ENCODE measurements at places on chromosomes 2 and 18.

DNA sequence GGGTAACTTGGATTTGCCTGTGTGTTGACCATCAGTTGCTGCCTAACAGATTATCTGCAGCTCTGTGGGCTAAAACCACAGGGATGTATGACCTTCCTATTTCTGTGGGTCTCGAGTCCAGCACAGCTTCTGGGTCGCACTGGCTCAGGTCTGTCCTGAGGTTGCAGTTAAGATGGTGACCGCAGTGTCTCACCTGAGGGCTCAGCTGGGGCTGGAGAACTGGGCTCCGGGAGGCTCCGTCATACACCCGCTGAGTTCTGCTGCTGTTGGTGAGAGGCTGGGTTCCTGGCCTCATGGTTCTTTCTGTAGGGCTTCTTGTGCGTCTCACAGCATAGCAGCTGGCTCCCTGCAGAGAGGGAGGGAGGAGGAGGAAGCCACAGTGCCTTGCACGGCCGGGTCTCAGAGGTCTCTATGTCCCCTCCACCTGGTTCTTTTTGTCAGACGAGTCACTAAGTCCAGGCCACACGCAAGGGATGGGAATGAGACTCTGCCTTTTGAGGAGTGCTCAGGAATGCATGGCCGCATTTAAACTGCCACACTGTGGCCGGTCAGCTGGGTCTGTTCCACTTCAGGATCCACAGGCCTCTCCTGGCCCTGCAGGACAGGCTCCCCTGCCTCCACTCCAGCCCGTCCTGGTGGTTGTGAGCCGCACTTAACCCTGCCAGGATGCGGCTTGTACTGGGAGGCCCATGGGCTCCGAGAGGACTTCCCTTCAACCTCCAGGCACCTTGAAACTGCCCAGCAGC lies 67.2 kb downstream of the ADI1 start:
- DNase-seq = no peak

DNA sequence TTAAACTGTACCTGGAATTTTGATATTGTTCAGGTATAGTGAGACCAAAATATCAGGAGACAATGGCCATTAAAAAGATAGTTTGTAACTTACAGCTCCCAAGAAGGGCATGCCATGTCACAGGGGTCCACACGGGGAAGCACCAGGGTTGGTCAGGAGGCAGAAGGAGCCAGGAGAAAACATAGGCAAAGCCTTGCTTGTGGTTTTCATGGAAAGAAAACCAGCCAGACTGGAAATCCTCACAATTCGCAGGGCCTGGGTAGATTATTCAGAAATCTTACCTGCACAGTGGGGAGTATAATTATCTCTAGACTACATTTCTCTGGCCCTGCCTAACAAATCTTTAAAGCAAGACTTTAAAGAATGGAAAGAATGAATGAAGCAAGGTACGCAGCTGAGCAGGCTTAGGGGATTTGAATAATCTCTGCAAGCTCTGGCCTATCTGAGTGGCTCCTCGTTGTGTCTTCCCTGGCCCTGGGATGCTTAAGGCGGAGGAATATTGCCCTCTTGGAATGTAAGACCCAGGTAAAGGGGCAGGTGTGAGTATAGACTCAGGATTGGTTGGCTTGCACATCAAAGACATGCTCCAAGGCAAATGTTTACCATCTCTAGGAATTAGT lies 66.9 kb upstream of the CDC42EP3 start:
- DNase-seq = no peak

DNA sequence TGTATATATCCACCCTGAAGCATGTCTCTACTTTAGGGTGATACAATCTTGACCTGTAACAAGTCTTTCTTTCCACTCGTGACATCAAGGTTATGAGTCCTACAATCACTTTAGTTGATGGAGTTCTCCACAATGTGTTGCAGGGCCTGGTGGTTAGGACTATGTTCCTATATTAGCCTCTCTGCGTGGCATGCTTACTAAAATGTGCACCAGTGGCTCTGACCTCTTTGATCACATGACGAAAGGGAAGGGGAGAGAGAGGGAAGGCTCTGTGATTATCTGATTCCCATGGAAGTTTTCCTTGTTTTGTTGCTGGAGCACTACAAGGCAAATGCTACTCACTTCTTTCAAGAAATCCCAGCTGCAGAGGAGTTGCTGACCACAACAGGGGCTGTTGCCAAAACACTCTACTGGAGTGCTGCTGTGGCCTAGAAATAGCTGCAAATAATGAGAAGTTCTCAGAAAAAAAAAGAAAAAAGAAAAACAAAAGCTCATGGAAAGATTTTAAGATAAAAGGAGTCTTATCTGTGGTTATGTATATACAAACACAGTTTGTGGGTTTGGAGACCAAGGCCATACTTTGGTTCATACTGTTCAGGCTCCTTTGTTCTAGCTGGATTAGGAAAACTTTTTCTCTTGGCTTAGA lies 272.8 kb upstream of the MMADHC start:
- no peak for DNase-seq

DNA sequence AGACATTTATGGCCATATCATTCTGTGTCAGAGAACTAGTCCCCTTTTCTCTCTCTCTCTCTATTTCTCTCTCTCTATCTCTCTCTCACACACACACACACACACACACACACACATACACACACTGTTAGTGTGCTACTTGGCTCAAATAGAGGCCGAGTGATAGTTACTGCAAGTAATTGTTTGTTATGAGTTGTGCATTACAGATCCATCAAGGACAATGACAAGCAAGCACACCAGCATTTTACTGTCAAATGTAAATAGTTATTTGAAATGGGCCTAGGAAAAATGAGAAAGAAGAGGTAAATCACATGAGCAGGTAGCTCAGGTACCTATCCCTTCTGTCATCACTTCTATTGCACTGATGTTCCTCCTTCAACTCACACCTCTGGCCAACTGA lies 122.4 kb upstream of the CDH7 start:
- DNase-seq = no peak

GRCh38 chr18:80026363-80026762 lies 7.9 kb upstream of the RBFA start:
- DNase-seq = no peak

DNA sequence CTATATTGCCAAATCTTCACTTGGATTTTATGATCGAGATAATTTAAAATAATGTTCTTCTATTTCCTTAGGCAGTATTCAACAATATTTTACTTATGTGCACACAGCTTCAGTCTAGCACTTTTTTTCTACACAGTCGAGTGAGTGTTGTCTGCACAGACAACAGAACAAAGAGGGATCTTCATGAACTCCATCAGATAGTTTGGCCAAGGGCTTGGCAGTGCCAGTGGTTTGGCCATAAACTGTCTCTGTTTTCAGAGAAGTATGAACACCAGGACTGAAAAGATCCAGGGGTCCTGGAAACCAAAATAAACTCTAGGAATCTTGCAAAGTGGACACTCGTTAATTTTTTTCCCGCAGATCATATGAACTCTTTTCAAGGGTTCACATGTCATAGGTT lies 547.3 kb downstream of the PLCL1 start:
- DNase-seq = no peak

DNA sequence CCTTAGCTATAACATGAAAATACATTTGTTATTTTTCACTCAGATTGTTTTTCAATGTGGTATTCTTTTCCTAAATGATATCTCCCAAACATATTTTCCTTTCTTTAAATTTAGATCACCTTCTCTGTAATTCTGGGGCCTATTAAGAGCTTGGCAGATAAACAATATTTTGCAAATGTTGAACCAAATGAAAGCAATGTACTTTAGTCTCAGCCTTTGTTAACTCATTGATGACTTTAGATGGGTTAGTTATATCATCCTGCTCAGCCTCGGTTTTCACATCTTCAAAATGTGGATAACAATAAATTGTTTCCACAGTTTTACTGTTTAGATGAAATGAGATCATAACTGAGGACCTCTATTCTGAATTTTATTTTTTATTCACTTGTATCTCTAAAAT lies 1205.2 kb downstream of the SUCLG1 start:
- DNase-seq = no peak

GRCh38 chr2:144466637-144467036 lies 53.3 kb downstream of the ZEB2 start:
- DNase-seq = no peak

- no peak for DNase-seq
Measured at GRCh38 chr2:84840306-84840705, 40.6 kb downstream of the TRABD2A start.

GRCh38 chr18:52678034-52678433 lies 338.0 kb downstream of the DCC start:
- no peak for DNase-seq

DNA sequence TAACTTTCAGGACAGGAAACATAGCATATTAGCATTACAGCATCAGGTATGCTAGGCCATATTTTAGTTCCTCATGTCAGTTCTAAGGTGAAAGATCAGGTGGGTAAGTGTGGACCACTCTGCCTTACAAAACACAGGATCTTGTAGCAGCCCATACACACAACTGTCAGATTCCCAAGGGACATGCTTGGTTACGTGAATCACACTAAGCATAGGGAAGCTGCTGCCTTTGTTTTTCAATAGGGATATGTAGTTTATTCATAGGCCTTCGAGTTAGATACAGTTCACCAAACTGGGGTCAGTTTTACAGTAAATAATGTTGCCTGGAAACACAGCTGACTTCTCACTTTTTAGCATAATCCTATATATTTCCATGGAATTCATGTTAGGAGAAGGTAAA lies 116.1 kb upstream of the OTX1 start:
- no peak for DNase-seq

GRCh38 chr2:23476786-23477185 lies 91.8 kb downstream of the KLHL29 start:
- DNase-seq = no peak

DNA sequence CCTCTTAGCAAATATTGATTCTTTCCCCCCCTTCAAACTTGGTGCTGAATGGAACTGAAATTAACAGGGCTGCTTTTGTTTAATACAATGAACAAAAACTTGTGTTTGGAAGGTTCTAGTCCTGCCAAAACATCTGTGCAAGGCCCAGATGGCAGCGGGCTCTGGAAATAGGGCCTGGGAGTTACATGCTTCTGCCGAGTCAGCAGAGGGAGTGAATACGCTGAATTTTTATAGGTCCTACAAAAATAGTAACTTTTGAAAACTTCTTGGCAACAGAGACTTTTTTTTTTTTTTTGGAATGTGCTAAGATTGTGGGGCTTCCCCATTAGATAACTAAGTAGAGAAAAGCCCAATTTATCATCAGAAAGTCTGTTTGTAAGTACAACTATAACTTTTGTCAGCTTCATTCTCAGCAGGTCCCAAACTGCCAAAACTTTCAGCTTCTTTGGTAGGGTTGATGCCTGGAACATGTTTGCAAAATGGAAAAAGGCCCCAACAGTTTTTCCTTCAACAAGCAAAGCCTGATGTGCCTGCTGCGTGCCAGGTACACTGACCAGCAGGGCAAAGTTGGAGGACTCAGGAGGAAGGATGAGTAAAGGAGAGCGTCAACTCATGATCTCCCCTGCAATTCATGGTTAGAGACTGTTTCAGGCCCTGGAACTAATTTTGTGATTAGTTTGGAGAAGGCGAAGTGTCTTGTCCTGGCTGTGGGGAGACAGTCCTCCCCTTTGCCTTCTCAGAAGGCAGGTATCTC lies 45.1 kb upstream of the HDAC4 start:
- DNase-seq = no peak

GRCh38 chr2:38386377-38386776 lies 9.3 kb upstream of the ATL2 start:
- DNase-seq = no peak

DNA sequence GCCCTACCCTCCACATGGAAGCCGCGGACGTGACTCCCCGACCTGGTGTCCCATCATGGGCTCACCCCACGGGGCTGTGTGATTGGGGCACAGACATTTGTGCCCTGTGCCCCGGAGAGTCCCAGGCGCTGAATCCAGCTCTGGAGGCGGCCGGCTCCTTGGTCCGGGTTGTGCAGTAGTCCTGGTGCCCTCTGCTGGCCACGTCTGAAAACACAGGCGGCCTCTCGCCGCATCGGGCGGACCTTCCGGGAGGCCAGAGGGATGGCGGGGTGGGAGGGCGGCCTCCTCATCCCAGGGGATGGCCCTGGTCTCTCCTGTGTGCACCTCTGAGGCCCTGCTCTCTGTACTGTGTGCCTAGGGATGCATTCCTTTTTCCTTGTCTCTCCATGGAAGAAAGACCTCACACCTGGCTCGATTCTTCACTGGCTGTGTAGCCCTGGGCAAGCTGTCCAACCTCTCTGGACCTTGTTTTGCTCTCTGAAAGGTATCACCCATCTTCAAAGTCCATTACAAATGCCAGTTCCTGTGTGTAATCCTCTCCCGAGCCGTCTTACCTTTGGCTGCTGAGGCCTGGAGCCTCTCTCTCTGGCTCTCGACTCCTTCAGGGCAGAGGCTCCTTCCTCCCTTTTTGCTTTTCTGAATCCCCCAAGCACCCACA lies 27.6 kb downstream of the CELF4 start:
- peak; percentile 2 for DNase-seq

GRCh38 chr2:1226766-1227165 lies 186.5 kb upstream of the TPO start:
- DNase-seq = no peak
